Karpas-422 (cell line): ENCODE measurements at places on chromosomes 1 and 21. TPM values are rescaled to one million over a fixed set of nuclear protein-coding genes. Genes with fewer than 3 reads are reported as not detected.
A peak's percentile ranks its signal among the peaks of the same experiment; 100 is the strongest.

DNA sequence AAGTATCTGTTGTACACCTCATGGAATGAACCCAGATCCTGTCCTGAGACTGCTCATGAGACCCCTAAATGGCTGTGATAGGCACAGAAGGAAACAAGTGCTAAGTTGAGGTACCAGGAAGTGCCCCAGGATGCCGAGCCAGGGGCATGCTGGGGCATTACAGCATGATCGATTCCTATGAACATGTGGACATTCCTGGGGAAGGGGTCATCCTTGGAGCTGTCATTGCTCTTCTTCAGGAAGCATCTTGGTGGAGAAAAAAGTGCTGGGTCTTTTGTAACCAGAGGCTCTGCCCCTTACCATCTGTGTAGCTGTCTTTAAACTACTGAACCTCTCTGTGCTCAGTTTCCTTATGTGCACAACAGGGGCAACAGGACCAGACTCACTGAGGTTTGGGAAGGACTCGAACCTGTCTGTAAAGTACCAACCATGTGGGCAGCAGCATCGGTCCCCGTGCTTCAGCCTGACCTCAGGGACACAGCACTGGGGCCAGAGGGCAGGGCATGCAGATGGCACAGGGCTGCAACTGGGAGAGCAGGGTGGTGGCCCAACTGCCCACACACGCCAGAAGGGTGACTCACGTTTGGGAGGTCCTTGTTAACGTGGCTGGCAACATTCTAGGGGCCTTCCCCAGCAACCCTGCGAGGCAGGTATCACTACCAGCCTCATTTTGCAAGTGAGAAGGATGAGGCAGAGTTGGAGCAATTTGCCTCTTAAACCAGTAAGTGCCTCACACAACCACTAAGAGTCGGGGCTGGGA, 142.3 kb upstream of the EDN2 start:
- H3K36me3 ChIP-seq = no peaks in the 10 kb centered on the region
- no peak overlapping the region for H3K27ac ChIP-seq
- H3K4me3 ChIP-seq = no peak overlapping the region

DNA sequence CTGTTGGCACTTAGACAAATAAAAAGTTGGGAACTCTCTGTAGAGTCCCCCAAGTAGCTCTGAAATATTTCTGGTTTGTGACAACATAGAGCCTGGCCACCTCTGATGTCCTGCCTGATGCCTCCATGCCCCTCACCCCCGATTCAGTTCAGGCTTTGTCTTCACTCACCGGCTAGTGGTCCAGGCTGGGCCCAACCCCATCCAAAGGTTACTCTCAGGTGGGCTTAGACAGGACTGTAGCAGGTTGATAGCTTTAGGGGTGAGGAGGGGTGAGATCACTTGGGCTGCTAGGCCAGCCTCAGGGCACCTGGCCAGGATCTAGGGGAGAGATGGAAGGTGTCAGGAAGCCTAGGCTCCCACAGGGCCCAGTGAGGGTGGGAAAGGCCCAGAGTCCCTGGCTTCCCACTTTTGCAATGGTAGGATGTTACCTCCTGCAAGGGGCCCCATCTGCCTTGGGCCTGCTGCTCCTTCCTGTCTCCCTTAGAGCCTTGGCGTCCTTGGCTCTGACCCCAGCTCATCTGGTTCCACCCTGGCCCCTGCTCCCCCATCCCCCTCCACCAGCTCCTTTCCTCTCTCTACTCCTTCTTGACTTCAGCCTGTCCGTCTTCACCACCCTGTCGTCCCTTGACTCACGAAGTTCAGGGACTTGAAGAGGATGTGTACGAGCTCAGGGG, 6.7 kb downstream of the EPS8L3 start:
- no peaks in the 10 kb centered on the region for H3K27me3 ChIP-seq
- no peak overlapping the region for H3K27ac ChIP-seq
- no peaks in the 10 kb centered on the region for H3K36me3 ChIP-seq
- no peak for DNase-seq
- no peak overlapping the region for H3K4me3 ChIP-seq

- H3K27ac ChIP-seq = no peak overlapping the region
- no peak for DNase-seq
- no peak overlapping the region for H3K4me3 ChIP-seq
Measured at GRCh38 chr1:171627020-171627419, 5.0 kb downstream of the MYOCOS start.

GRCh38 chr1:61992257-61992656, 202.4 kb upstream of the L1TD1 start:
- no peaks in the 10 kb centered on the region for H3K4me1 ChIP-seq
- no peak overlapping the region for H3K4me3 ChIP-seq
- no peak for DNase-seq
- H3K27ac ChIP-seq = no peak overlapping the region

GRCh38 chr1:175373786-175374623, 181.4 kb upstream of the KIAA0040 start:
- H3K36me3 ChIP-seq = no peaks in the 10 kb centered on the region
- no peaks in the 10 kb centered on the region for H3K27me3 ChIP-seq
- H3K4me1 ChIP-seq = no peaks in the 10 kb centered on the region
- no peak overlapping the region for H3K4me3 ChIP-seq
- peak; percentile 75 for DNase-seq
- H3K27ac ChIP-seq = no peak overlapping the region

Gene CELA2A
- total RNA-seq = not detected in 2 replicates

- H3K4me3 ChIP-seq = no peak overlapping the region
- no peak overlapping the region for H3K27ac ChIP-seq
- H3K4me1 ChIP-seq = no peaks in the 10 kb centered on the region
- no peaks in the 10 kb centered on the region for H3K36me3 ChIP-seq
Measured at GRCh38 chr1:152372672-152373071, 12.9 kb upstream of the FLG2 start.

Gene LCE2B
- total RNA-seq = not detected in 2 replicates

- H3K36me3 ChIP-seq = no peaks in the 10 kb centered on the region
- no peaks in the 10 kb centered on the region for H3K27me3 ChIP-seq
- H3K4me1 ChIP-seq = no peaks in the 10 kb centered on the region
- no peak for DNase-seq
- H3K27ac ChIP-seq = no peak overlapping the region
Measured at GRCh38 chr1:172662464-172663109, 3.7 kb downstream of the FASLG start.

Gene MYOC
- total RNA-seq = not detected in 2 replicates

Gene TFF3
- total RNA-seq = not detected in 2 replicates

- H3K27ac ChIP-seq = no peak overlapping the region
- peaks cover 31% of the 10 kb centered on the region; the same call in 1 of the 2 replicates for H3K36me3 ChIP-seq
- no peak overlapping the region for H3K4me3 ChIP-seq
- no peaks in the 10 kb centered on the region for H3K27me3 ChIP-seq
- H3K4me1 ChIP-seq = peaks cover 78% of the 10 kb centered on the region
Measured at GRCh38 chr1:42953182-42954180, 5.2 kb downstream of the SLC2A1 start.

Gene ESRRG
- total RNA-seq = 0.15 TPM in 1 of 2 replicates, not detected in the other
